ENCODE measurements at places on chromosomes 2 and 18.

DNA sequence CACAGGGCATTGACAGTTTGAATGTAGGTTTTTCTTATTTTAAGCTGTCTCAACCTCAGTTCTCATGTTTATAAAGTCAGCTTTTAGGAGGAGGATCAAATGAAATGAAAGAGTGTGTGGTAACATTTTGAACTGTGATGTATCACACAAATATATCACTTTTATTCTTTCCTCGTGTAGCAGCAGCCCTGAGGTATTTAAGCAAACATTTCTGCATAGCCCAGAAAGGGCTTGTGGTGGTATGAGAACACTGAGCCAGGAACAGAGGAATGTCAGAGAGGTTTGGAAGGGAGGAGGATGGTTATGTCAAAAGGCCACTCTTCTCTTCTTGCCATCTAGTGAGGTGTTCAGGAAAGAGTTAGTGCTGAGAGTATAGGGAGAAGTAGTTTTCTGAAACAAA lies 150.2 kb downstream of the PARD3B start:
- no peak overlapping the region for H3K4me3 ChIP-seq
- DNase-seq: no peak
- no peaks in the 10 kb centered on the region for H3K4me1 ChIP-seq

- no peak for DNase-seq
- no peaks in the 10 kb centered on the region for H3K27me3 ChIP-seq
- no peaks in the 10 kb centered on the region for H3K36me3 ChIP-seq
- H3K27ac ChIP-seq: no peak overlapping the region
Observed at GRCh38 chr18:41226186-41226585, 728.8 kb upstream of the PIK3C3 start.

- no peaks in the 10 kb centered on the region for H3K36me3 ChIP-seq
- no peaks in the 10 kb centered on the region for H3K27me3 ChIP-seq
- no peak overlapping the region for H3K4me3 ChIP-seq
- no peak overlapping the region for H3K27ac ChIP-seq
- H3K4me1 ChIP-seq: peaks cover 8% of the 10 kb centered on the region
- DNase-seq: peak; percentile 73
Observed at GRCh38 chr2:237060534-237061312, 25.0 kb upstream of the COPS8 start.

DNA sequence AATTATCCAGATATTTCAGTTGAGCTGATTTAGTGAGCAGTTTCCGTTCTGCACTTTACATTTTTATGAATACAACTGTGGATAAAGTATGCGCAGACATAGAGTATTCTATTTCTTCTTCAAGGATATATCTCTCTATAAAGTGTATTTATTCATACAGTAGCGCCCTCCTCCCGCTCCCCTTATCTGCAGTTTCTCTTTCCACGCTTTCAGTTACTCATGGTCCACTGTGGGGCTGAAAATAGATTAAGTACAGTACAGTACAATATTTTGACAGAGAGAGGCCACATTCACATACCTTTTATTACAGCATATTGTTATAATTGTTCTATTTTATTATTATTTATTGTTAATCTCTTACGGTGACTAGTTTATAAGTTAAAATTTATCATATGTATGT lies 19.7 kb upstream of the FHL2 start:
- H3K4me1 ChIP-seq: peaks cover 12% of the 10 kb centered on the region
- H3K36me3 ChIP-seq: no peaks in the 10 kb centered on the region
- no peak overlapping the region for H3K4me3 ChIP-seq
- no peak for DNase-seq
- no peak overlapping the region for H3K27ac ChIP-seq

DNA sequence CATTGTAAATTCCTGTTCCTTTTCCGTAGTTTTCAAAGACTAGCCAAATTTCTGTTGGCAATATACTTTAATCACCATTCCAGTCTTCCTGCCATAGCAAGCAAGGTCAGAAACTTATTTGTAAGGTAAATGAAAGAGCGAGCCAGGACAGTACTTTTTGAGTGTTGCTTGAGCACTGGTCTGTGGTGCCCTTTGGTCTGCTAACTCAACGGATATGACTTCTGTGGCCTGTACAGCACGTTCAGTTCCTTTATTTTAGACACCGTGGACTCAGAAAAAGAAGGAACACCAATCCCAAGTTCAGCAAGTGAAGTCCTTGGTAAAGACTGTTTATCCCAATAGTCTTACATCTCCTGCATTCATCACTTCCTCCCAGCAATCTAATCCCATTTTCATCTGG lies 166.3 kb downstream of the MYO1B start:
- H3K36me3 ChIP-seq: peaks cover 64% of the 10 kb centered on the region
- no peak overlapping the region for H3K4me3 ChIP-seq
- no peak for DNase-seq
- peak overlapping the region; percentile 53 for H3K27ac ChIP-seq
- peaks cover 10% of the 10 kb centered on the region for H3K4me1 ChIP-seq

DNA sequence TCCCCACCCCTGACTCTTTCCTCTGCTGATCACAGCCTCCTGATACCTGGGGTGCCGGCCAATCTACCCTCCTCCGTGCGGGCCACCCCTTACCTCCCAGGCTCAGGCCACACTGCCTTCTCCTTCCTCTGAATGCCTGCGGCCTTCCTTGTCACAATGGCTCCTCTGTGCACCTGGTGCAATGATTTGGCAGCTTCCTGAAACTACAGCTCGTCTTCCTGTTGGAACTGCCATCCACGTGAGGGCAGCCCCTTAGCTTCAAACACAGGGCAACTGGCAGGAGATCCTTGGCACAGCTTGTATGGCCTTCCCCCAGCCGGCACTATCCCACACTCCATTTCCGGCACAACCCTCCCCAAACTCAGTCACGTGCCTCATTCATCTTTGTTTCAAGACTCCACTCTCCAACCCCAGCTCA lies 69.0 kb downstream of the STPG4 start:
- no peak overlapping the region for H3K27ac ChIP-seq
- H3K4me3 ChIP-seq: no peak overlapping the region
- H3K27me3 ChIP-seq: no peaks in the 10 kb centered on the region
- peaks cover 26% of the 10 kb centered on the region for H3K4me1 ChIP-seq

DNA sequence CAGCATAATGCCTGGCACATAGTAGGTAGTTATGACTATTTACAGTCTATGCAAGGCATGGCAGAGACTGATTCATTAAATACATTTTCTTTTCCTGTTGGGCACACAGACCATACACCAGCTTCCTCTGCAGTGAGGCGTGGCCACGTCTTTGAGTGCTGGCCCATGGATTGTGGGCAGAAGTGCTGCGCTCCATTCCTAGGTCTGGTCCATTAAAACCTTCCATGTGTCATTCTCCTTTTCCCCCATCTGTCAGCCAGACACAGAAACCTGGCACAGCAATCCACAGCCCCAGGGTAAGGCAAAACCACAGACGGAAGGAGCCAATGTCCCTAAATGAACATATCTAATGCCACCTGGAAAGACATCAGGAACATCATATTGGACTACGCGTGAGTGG lies 141.9 kb downstream of the TTC32 start:
- no peak overlapping the region for H3K4me3 ChIP-seq
- H3K27ac ChIP-seq: no peak overlapping the region
- H3K4me1 ChIP-seq: peaks cover 3% of the 10 kb centered on the region
- peak; percentile 31 for DNase-seq

DNA sequence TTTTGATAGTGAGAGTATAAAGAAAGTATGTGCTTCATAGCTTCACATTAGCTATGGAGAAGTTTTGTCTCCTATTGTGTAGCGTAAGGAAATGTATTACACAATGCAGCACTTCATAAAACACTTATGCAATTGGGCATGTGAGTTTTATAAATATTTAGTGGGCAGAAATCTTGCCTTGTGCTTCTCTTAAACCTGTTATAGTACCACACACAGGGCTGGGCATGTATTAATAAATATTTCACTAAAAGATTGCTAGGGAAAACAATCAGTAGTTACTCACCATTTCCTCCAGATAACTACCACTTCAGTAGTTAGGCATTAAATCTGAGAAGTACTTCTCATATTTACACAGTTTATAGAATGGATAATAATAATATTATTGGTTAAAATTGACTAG lies 1080.8 kb upstream of the PIK3C3 start:
- H3K27me3 ChIP-seq: no peaks in the 10 kb centered on the region
- H3K4me1 ChIP-seq: peaks cover 7% of the 10 kb centered on the region
- peak; percentile 8 for DNase-seq
- no peaks in the 10 kb centered on the region for H3K36me3 ChIP-seq
- H3K4me3 ChIP-seq: no peak overlapping the region

DNA sequence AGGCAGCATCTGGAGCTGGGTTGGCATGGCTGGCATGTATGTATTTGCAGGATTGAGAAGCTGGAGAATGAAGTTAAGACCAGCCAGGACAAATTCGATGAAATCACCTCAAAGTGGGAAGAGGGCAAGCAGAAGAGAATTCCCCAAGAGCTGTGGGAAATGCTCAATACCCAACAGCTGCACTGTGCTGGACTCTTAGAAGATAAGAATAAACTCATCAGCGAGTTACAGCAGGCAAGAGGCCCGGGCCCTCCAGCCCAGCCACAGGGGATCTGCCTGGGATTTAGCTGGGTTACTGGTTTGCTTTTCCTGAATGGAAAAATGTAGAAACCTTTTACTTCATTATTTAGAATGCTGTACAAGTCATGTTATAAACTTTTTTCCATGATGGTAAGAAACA lies 22.5 kb downstream of the DRC1 start:
- H3K36me3 ChIP-seq: no peaks in the 10 kb centered on the region
- H3K4me3 ChIP-seq: no peak overlapping the region
- H3K27me3 ChIP-seq: no peaks in the 10 kb centered on the region
- no peaks in the 10 kb centered on the region for H3K4me1 ChIP-seq

DNA sequence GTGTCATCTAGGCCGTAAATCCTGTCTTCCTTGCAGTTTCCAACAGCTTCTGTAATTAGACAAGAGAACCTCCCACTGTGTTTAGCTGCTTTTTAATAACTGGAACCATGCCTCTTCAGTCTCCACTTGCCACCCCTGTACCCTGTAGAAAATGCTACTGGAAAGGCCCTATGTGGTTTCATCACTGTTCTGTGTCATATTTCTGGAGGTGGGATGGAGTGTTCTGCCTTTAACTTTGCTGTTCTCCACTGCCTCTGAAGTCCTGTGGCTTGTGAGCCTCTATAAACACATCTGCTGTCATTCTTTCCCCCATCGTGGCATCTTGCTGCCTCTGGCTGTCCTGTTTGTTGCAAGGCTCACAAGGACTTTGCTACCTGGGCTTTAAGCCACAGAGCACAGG lies 17.9 kb downstream of the MGAT5 start:
- 0 out of 2 replicates have a peak, but pooled peaks cover 7% of the 10 kb centered on the region for H3K36me3 ChIP-seq
- no peak for DNase-seq
- 0 out of 2 replicates have a peak, but pooled peaks cover 4% of the 10 kb centered on the region for H3K4me1 ChIP-seq
- H3K27me3 ChIP-seq: no peaks in the 10 kb centered on the region
- no peak overlapping the region for H3K27ac ChIP-seq
- no peak overlapping the region for H3K4me3 ChIP-seq

GRCh38 chr2:43995733-43996533 lies at the start of gene LRPPRC:
LRPPRC (minus strand) TSS chr2:43995989; CDS start chr2:43995947, 42 bp downstream.
- peaks cover 30% of the 10 kb centered on the region for H3K36me3 ChIP-seq
- peak within 1 kb of the TSS; percentile 33 for H3K27ac ChIP-seq
- H3K4me3 ChIP-seq: peak within 1 kb of the TSS; percentile 89
- H3K4me1 ChIP-seq: peaks cover 13% of the 10 kb centered on the region

DNA sequence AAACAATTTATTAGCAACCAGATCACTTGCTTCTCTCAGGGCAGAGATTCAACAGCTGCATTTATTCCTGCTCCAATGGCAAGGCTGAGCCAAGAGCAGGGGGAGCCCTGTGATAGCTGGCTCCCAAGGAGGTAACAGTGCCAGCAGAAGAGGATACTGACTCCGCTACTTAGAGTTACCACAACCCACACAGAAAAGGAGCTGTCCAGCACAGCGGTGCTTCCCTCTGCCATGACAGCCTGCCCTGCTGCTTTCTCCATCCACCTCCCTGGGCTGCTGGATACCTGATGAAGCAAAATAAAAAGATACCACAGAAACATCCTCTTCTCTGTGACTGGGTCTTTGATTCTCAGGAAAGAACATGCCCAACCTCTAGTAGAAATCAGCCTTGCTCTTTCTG lies 467.2 kb downstream of the LRRTM4 start:
- H3K4me1 ChIP-seq: no peaks in the 10 kb centered on the region
- DNase-seq: no peak
- no peak overlapping the region for H3K4me3 ChIP-seq
- H3K27ac ChIP-seq: no peak overlapping the region
- H3K36me3 ChIP-seq: no peaks in the 10 kb centered on the region

DNA sequence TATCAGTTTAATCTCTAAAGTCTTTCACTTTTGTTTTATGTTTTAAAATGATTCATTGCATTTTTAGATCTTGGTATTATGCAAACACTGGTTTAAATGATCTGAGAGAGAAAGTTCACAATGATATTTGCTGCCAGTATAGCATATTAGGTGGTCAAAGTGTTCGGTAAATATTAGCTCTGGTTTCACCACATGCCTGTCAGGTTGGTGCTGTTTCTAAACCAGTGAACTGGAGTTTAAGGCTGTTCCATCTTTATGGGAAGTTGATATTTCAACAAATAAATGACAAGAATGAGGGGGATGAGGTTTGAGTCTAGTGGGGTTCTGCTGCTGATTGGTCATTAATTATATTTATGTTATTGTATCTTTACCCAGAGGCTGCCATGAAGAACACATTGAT lies 436.4 kb downstream of the DCDC2C start:
- no peaks in the 10 kb centered on the region for H3K27me3 ChIP-seq
- H3K27ac ChIP-seq: no peak overlapping the region
- no peaks in the 10 kb centered on the region for H3K4me1 ChIP-seq
- DNase-seq: no peak
- H3K36me3 ChIP-seq: no peaks in the 10 kb centered on the region
- no peak overlapping the region for H3K4me3 ChIP-seq

DNA sequence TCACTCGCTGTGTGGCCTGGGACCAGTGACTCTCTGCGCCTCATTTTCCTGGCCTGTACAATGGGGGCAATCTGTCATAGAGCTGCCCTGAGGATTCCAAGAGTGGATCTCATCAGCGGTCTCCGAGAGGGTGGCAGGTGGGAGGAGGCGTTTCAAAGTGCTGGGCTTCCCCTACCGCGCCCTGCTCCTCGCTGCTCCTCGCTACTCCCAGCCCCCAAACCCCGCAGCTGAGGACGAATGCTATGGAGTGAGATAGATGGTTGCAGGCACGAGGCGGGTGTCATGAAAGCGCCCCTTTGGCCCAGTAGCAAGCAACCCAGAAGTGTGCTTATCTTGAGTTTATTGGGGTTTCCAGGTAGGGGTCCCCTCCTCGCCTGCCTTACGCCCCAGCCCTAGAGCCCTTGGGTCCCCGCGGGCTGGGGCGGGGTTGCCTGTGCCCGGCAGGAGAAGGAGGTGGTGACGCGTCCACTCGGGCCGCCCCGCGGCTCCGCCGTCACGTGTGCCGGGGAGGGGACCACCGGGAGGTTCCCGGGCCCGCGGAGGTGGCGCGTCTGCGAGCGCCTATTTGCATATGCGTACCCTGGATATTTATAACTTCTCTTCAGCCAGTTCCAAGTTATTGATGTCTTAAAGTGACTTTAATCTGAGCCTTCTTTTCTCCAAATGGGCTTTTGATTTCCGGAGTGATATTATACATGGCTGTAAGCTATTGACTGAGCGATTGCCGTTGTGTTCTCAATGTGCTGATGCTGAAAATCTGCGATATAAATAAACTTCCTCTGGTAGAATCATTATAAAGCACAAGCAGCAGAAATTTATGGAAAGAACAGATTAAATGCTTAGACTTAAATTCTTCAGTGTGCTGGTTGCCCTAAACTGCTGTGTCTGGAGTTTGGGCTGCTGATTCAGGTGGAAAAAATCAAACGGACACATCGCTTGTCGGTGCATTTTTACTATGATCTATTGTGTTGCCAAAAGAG lies 263.7 kb downstream of the ATAD2B start:
- no peaks in the 10 kb centered on the region for H3K36me3 ChIP-seq
- DNase-seq: no peak
- no peak overlapping the region for H3K27ac ChIP-seq
- H3K4me1 ChIP-seq: no peaks in the 10 kb centered on the region

GRCh38 chr2:83595926-83596325 lies 863.2 kb downstream of the SUCLG1 start:
- H3K27ac ChIP-seq: no peak overlapping the region
- H3K4me1 ChIP-seq: no peaks in the 10 kb centered on the region
- H3K27me3 ChIP-seq: no peaks in the 10 kb centered on the region
- H3K4me3 ChIP-seq: no peak overlapping the region
- H3K36me3 ChIP-seq: no peaks in the 10 kb centered on the region
